ENCODE measurements at places on chromosomes 2 and 18.

DNA sequence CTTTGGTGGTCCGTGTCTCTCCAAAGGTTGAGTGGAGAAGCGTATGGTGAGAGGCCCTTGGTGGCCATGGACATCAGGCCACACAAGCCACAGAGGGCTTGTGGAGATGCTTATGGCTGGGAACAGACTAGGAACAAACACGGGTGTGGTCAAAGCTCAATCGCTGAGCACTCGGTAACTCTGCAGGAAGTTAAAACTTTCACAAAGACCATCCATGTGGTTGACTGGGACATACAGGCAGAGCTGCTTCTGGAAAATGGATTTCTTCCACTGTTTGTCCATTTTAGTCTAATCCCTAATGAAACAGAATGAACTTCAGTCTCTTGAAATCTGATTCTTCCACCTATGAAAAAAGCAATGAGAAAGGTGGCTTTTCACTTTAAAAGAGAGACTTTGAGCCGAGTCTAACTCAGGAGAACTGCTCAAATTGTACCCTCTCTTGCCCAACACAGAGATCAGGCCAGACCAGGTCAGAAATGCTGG lies 17.7 kb downstream of the GDF7 start:
- no peak for DNase-seq

- DNase-seq, result peak; percentile 2
These were observed 786.3 kb upstream of the FSHR start for GRCh38 chr2:49940626-49941025.

- DNase-seq, result no peak
These were observed 7.9 kb downstream of the NEDD4L start for GRCh38 chr18:58051765-58052460.

DNA sequence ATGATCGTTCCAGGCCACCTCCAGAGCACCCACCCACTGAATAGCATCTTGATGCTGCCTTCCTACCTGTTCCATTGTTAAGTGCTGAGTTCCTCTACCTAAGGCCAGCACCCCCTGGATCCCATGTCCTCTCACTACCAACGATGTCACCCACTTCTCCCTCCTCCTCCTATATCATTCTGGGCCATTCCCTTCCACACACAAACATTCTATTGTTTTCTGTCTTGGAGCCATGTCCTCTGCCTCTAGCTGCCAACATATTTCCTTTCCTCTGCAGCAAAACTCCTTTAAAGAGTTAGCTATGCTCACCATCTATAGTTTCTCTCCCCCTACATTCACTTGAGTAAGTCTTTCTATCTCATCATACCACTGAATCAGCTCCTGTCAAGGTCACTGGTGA lies 64.0 kb upstream of the ACKR3 start:
- DNase-seq, result no peak

GRCh38 chr2:46369783-46370182 lies 72.6 kb downstream of the EPAS1 start:
- no peak for DNase-seq

DNA sequence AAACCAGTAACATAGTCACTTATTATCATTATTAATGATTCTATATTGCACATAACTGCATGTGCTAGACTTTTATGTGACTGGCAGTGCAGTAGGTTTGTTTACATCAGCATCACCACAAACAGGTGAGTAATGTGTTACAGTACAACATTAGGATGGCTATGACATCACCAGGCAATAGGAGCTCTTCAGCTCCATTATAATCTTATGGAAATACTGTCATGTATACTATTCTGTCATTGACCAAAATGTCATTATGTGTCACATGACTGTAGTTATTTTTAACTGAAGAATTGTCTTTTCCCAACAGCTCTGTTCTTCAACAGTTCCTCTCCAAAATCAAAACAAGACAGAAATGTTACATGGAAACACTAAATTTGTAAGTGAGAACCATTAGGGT lies 96.3 kb downstream of the C18orf54 start:
- DNase-seq, result no peak

GRCh38 chr2:74975016-74975415 lies 16.6 kb downstream of the POLE4 start:
- DNase-seq, result no peak

DNA sequence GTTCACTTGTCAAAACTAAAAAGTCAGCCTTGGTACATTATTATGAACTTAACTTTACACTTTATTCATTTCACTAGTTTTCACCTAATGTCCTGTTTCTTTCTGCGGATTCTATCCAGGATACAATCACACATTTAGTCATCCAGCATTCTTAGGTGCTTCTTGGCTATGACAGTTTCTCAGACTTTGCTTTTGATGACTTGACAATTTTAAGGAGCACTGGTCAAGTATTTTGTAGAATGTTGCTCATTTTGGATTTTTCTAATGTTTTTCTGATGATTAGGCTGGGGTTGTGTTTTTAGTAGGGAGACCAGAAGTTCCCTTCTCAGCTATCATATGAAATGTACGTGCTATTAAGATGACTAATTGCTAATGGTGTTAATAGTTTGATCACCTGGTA lies 601.2 kb downstream of the LRRTM4 start:
- DNase-seq, result no peak

DNA sequence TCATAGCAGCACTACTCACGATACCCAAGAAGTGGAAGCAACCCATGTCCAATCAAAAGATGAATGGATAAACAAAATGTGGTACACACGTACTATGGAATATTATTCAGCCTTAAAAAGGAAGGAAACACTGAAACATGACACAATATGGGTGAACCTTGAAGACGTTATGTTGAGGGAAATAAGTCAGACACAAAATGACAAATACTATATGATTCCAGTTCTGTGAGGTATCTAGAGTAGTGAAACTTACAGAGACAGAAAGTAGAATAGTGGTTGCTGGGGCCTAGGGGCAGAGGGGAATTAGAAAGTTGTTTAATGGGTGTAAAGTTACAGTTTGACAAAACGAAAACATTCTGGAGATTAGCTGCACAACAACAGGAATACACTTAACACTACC lies 24.7 kb downstream of the TLK1 start:
- DNase-seq, result no peak

- no peak for DNase-seq
These were observed 205.9 kb upstream of the STK17B start for GRCh38 chr2:196376984-196377877.

DNA sequence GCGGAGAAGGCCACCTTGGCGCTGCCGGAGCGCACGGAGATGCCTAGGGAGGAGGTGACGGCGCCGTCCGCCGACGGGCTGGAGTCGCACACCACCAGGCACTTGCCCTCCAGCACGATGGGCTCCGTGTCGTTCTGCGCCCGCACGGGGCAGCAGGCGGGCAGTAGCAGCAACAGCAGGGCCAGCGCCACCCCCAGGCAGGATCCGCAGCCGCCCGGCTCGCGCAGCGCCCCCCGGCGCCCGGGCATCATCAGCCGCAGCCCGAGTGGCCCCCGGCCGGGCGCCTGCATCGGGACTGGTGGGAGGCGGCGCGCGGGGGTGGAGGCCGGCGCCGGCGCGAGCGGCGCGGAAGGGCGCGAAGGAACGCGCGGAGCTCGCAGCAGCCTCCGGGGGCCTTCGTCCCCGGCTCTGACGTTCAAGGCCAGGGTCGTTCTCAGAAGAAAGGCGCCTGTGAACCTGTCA lies 2.2 kb downstream of the CBLN2 start:
- DNase-seq, result no peak

GRCh38 chr2:65479524-65479923 lies 47.1 kb upstream of the SPRED2 start:
- DNase-seq, result no peak

GRCh38 chr2:236969767-236970655 lies 115.7 kb upstream of the COPS8 start:
- DNase-seq, result no peak

DNA sequence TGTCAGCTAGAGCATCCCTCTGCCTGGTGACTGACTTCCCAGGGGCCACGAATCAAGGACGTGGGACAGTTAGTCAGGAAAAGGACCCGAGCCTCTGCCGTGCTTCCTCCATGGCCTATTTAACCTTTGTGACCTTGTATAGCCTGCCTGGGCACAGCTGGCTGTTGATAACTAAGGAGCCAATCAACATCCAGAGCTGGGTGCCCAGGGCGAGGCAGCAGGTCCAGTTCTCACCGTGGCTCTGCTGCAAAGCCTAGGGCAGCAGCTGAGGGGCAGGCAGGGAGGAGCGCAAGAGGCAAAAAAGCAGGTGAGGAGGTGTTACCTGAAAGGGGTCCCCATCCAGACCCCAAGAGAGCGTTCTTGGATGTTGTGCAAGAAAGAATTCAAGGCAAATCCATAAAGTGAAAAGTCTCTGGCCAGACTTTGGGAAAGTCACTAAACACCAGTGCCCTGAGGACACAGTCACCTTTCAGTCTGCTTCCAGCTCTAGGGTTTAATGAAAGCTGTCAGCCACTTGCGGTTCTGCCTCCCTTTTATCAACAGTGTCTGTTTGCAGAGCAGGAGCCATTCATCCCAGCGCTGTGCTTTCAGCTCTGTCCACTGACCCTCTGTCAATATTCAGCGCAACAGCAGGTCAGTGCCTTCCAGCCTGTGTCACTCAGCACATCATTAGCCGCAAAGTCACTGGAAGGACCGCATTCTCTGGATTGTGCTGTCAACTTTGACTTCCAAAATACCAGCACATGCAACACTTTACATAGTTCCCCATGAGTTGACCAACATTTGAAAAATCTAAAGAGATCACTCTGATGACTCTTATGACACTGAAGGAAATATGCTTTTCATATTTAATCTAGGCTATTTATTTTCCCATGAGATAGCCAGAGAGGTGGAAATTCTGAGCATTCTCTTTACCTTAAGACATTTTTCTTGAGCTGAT lies 38.6 kb upstream of the ASAP2 start:
- no peak for DNase-seq

- no peak for DNase-seq
These were observed 223.1 kb upstream of the FBXO11 start for GRCh38 chr2:48129293-48129950.

DNA sequence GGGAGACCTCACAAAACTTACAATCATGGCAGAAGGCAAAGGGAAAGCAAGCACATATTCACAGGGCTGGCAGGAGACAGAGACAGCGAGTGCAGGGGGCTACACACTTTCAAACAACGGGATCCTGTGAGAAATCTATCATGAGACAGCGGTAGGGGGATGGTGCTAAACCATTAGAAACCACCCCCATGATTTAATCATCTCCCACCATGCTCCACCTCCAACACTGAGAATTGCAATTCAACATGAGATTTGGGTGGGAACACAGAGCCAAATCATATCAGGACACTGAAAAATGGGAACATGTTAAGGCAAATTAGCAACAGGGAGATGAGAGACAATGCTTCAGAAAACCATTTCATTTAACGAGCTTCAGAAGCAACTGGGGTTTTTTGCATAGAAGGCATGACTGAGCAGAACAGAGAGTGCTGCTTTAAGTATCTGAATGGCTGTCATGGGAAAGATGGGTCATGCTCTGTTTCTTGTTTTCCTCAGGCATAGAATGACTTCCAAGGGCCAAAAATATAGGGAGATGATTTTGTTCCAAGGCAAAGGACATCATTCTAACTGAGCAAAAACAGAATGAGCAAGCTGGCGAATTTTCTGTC lies 100.8 kb upstream of the MAP2 start:
- no peak for DNase-seq

DNA sequence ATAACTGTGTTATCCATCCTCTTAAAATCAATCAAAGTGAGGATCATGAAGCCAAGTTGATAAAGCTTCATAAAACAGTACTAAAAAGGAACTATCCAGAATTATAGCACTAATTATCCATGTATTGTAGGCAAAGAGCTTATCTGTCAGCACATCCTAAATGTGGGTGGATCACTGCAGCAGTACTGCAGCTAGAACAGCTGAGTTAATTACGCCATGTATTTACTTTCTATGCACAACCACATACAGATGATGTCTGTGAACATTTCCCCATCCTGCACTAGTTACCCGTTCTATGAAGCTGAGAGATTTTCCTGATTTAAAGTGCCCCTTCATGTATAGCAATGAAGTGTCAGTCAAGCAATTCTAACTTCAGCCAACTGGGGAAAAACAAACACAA lies 96.6 kb downstream of the RAPH1 start:
- no peak for DNase-seq

DNA sequence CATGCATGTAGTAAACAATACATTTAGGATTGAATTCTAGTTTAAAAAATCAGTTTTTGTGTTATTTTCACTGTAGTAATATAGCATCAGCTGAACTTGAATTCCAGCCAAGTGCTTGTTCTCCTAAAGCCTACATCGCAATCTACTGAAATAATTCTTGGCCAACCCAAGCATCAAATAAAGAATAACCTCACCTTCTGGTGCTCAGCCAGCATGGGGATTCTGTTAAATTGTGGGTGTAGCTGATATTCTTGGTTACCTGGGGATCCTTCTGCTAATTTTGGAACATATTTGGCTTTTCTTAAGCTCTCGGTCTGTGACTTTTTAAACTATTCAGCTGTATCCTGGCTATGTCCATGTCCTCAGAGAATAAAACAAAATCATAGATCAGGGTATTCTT lies 248.8 kb downstream of the NRXN1 start:
- DNase-seq, result no peak

DNA sequence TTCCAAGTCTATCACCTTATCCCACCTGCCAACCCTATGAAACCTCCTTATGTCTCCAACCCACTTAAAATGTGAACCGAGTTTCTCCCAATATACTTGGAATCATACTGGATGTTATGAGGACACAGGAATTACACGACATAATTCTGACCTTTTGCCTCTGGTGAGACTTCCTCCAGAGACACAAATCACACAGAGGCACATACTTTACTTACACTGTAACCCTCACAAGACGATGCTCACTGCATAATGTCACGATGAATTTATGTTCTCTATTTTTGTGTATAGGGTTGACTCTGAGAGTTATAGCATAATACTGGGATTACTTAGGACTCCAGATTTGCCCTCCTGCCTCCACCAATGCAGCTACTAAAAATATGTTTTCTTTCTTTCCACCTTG lies 28.0 kb upstream of the SETBP1 start:
- DNase-seq, result no peak

- no peak for DNase-seq
These were observed 85.6 kb downstream of the ZNF804A start for GRCh38 chr2:184683911-184684310.

DNA sequence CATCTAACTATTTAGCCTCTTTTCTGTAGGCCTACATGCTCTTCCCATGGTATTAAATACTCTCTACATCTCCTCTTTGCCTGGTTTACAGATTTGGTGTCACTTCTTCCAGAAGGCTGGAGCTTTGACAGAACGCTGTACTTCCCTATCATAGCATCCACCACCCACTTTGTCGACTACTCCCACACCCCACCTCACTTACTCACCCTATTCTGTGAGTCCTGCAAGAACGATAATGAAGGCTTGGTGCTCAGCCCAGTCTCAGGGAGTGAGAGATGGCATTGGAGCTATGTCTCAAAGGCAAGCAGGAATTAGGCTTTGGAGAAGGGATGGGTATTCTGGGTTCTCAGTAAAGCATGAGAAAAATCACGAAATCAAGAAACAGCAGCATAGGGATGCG lies 20.3 kb upstream of the KDM3A start:
- no peak for DNase-seq

DNA sequence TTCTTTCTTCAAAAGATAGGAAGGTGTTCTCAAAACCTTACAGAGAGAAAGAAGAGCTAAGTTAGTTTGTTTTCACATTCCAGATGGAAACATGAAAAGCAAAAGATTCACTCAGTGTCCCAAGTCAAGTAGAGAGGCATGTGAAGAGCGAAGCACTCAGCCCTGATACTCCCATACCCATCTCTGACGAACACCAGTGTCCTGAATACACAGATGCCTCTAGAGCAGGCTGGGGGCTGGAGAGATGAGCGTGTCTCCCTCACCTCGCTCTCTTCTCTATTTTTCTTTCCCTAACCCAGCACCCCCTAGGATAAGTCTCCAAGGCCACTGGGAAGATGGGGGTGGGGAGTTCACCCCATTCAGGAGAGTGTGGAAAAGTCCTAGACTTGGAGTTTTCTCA lies 227.8 kb downstream of the TMEM163 start:
- no peak for DNase-seq

GRCh38 chr2:27596627-27597026 lies 13.8 kb downstream of the ZNF512 start:
- DNase-seq, result no peak

All from KBM-7 (cell line).